ENCODE measurements at places on chromosomes 3 and 15.

DNA sequence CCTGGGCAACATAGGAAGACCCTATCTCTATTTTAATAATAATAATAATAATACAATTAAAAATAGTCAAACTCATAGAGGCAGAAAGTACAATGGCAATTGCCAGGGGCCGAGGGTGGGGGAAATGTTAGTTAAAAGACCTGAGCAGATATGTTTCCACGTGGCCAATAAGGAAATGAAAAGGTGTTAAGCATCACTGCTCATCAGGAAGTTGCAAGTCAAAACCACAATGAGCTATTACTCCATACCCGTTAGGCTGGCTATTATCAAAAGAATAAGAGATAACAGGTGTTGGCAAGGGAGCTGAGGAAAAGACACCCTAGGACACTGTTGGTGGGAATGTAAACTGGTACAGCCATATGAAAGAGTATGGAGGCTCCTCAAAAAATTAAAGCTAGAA lies 60.4 kb upstream of the PRSS50 start:
- DNase-seq, result no peak

DNA sequence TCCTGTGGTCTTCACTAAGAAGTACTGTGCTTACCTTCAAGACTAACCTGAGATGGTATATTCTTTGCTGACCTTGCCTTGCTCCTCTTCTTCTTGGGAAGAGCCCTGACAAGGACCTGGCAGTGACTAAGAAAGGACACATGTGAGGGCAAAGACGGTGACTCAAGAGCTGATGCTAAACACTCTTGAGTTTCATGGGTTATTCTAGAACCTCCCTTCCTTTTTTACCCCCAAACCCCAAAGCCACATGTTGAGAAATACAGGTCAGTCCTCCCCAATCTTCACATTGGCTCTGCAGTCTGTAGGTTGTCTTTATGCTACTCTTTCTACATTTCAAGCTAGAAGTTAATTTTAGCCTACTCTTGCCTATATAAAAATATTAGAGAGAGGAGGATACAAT lies 200.6 kb downstream of the SEMA6D start:
- no peak for DNase-seq

DNA sequence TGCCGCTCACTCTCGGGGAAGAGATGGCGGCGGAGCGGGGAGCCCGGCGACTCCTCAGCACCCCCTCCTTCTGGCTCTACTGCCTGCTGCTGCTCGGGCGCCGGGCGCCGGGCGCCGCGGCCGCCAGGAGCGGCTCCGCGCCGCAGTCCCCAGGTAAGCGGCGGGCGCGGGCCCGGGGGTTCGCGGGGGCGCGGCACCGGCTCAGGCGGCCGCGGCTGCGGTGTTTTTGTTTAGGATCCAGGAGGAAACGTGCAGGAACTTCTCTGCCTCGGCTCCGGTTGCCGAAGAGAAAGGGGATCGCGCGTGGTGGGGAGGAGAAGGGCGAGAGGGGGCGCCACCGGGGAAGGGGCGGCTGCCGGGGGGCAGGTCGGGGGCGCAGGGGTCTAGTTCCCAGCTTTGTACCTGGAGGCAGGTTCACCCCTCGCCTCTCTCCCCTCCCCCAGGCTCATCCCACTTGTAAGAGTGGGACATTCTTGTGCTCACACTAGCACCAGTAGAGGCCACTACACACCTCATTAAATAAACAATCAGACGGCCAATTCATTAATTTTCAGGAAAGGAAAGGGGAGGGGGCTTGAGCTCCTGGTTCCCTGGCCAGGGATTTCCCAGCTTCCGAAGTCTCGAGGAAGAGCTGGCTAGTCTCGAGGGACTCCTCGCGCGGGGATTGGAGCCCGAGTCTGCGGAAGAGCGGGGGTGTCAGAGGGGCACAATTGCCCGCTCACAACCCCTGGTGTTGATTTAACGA lies 562 bp downstream of the NEO1 start:
- DNase-seq, result peak; percentile 90

DNA sequence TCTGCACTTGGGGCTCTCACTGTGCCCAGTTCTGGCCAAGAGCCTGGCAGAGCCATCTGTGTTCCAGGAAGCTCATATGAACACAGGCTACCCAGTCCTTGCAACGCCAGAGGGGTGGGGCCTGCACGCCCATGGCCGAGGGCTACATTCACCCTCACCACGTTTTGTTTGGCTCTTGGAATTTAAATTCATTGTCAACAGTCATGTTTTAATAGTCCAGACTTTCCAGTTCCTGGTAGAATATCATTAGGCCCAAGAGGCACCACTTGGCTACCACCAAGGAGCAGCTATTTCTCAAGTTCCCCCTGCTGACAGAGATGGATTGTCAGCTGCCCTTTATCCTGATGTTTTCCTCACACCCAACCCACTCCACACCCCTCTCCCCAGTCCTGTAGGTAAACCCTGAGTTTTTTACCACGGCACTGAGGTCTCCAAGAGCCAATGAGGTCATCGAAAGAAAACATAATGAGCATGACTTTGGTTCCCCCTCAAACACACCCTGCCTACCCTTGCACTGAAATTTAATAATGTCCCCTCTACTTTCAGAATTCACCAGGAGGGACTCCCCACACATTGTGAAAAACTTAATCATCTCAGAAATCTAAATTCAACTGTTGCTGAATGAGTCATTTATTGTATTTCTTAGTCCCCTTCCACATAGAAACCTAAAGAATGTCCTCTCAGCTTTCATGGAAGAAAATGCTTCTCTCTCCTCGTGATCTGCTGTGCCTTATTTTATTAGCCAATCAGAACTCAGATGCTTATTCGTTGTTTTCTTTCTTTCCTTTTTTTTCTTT lies 125.1 kb downstream of the SHQ1 start:
- no peak for DNase-seq

DNA sequence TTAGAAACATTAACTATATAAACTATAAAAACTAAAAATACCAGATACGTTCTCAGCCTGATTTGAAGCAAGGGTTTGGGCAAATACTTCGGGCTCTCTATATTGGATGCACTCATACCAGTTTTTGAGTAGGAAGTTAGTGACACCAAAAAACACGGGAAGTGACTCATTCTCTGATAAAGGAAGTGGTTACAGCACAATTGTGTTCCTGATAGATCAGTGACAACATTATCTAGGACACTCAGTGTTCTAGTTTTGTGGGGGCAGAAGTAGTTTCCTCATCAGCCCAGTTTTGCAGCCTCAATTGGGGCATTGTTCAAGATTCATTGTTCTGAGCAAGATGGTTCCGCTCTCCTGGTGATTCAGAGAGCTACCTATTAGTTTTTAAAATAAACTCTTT lies 469.6 kb upstream of the DPPA4 start:
- no peak for DNase-seq

DNA sequence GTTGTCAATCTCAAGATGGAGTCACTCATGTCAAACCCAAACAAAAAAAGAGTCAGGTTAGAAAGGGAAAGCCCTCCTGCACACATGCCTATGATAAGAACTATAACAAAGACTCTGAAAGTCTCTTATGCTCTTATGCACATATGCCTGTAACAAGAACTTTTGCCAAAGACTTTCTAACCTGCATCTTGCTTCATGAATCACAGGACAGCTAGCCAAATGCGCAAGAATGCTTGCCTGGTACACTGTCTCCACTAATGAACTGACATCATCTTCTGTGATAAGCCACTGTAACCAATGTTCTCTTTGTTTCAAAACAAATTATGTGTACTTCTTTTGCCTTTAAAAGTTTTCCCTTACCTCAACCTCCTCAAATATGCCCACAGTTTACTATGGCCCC lies 18.2 kb upstream of the EHHADH start:
- DNase-seq, result no peak

DNA sequence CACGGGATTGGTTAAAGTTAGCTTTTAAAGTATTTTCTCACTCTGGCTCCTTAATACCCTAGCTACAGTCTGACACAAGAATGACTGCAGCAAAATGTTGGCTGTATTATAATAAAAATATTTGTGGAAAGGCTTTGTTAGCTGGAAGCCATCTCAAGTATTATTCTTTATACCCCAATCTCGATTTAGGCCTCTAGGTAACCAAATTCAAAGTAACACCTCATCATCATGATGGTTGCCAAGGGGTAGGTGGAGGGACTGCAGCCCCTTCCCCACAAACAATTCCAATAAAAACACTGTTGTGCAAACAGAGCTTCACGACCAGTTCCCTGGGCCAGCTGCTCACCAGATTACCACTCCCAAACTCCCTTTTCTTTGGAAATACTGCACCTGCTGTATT lies 759 bp upstream of the GMPS start:
- DNase-seq, result peak; percentile 38

DNA sequence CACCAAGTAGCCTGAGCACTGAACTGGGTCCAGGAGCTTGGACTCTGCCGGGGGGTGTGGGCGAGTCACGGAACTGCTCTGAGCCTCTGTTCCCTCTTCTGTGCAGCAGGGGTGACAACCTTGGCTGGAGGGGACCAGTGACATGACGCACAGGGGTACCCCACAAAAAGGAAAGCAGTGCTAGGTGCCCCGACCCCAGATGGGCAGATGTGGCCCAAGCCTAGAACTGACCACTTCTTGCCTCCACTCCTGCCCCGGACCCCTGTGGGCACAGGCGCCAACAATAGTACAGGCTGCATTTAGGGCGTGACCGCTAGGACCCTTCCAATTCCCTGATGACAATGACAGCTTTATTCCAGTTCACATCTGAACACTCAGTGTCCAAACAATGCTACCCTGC lies 255.9 kb upstream of the LYSMD4 start:
- no peak for DNase-seq

DNA sequence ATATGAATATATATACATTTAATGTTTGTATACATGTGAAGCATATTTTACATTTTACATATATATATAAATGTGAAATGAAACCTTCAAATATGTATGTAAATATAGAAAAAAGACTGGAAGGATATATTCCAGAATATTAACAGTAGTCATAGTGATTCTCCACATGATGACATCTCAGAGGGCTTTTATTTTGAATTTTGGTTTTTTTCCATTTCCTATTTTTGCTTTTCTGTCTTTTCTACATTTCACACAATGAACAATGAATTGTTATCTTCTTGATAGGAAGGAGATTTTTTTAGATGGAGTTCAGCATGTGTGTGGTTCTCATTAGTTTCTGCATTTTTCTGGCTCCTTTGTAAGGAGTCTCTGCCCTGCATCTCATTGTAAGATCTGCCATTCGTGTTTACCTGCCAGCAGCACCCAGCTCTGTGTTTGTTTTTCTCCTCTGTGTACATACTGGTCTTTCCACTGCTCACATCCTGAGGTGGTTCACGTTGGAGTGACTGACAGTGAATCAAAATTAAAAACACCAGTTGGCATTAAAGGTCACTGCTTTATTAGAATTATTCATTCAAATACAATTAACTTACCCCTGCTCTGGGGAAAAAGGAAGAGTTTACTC lies 425.3 kb upstream of the MDFIC2 start:
- DNase-seq, result no peak

DNA sequence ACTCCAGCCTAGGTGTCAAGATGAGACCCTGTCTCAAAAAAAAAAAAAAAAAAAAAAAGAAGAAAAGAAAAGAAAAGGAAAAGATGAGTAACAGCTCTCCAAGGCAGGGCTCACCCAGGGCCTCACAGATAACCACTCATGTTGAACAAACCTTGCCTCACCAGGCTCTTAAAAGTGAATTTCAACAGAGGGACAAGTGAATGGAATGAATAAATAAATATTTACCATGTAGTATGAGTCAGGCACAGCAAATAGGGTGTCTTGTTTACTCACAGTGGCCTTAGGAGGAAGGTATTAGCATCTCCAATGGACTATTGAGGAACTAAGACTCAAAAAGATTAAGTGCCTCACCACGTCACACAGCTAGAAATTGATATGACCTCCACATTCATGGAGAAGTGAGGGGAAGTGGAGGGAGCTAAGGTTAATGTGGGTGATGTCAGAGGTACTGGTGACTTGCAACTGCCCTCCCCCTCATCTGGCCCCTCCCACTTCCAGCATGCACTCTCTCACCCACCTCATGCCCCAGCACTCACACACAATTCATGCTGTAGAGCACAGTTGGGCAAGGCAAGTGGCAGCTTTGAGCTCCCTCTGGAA lies 255.5 kb downstream of the UACA start:
- DNase-seq, result no peak

- DNase-seq, result no peak
Measured at GRCh38 chr15:63238796-63239195, 38.6 kb upstream of the APH1B start.

- no peak for DNase-seq
Measured at GRCh38 chr15:35117543-35118265, 32.6 kb upstream of the NANOGP8 start.

DNA sequence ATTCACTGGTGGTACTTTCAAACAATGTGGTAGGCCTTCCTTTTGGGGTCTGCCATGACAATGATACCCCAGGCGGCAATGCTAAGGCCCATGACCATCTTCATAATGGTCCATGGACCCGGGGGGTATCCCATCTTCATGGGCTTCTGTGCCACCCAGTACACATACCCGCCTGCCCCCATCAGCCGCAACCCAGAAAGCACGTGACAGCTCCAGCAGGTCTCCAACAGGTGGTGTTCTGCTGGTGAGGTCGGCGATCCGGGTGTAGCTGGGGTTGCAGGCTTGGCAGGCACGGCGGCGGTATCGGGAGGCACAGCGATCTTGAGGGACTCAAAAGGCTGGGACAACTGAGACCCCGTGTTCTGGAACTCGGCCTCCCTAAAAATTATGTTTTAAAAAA lies 214.5 kb downstream of the SNRPN start:
- DNase-seq, result peak; percentile 4

- no peak for DNase-seq
Measured at GRCh38 chr3:170762064-170762463, 107.9 kb downstream of the RPL22L1 start.

DNA sequence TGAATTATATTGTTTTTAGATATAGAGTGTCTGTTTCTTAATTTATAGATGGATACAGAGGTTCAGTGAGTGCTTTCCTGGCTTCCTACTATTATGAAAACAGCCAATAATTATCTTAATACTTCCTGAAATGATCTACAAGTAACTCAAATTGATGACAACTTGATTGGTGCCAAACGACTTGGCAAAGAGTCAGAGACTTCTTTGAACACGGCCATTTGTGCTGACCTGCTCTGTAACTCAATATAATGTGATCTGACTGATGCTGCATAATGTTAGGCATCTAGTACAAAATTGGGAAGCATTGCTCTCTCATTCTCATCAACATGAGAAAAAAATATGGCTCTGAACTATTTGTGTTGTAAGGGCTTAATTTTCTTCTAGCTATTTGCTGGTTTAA lies 193.9 kb downstream of the DIPK2A start:
- no peak for DNase-seq

DNA sequence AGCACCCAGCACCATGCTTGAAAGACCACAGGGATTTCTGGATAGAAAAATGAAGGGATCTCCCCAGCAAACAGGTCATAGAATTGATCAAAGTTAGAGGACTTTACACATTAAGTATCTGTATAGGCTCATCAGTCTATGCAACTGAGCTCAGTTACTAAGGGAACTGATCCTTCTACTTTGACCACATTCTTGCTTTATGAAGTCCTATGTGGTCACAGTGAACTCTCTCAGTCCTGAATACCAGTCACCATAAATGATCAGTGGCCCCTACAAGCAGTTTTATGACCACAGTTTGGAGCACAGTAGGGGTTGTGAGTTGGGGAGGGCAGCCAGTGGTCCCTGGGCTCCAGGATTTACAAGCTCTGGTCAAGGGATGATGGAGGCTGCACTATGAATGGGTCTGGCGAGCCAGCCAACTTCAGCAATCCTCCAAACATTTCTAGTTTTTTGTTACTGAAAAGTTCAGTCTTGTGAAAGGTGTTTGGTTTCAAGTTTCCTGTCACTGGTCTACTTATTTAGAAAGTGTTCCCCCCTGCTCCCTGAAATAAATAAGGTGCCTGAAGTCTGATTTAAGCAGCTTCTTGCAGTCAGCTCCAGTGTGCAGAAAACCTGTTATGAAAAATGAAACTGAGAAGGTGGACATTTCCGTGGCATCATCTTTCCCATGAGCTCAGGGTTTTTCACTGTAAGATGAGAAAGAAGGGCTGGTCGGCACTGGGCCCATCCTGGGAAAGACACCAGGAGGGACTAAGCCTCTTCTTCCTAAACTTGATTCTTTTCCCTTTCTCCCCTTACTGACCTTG lies 75.5 kb downstream of the DAPK2 start:
- no peak for DNase-seq

Data from D341Med (cell line).